ENCODE measurements at places on chromosomes 3 and 15.
A peak's percentile ranks its signal among the peaks of the same experiment; 100 is the strongest.

- no peak for DNase-seq
Measured at GRCh38 chr15:91380114-91380513, 280.1 kb downstream of the SV2B start.

- DNase-seq = no peak
Measured at GRCh38 chr3:188647237-188647636, 493.3 kb downstream of the LPP start.

DNA sequence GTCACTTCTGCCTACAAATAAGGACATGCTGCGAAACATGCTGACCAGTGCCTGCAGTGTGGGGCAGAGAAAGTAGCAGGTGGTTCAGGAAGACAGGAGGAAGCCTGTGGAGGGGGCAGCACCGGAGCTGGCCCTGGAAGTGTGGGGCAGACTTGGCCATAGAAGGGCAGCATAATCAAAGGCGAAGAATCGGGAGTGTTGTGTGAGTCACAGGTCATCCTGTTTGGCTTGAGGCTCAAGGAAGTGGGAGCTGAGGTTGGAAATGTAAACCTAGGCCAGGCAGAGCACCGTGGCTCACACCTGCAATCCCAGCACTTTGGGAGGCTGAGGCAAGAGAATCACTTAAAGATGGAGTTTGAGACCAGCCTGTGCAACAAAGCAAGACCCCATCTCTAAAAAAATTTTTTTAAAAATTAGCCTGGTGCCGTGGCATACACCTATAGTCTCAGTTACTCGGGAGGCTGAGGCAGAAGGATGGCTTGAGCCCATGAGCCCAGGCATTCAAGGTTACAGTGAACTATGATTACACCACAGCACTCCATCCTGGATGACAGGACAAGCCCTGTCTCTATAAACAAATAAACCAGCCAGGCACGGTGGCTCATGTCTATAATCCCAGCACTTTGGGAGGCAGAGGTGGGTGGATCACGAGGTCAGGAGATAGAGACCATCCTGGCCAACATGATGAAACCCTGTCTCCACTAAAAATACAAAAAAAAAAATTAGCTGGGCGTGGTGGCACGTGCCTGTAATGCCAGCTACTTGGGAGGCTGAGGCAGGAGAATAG, 54.0 kb downstream of the FAM43A start:
- no peak for DNase-seq

DNA sequence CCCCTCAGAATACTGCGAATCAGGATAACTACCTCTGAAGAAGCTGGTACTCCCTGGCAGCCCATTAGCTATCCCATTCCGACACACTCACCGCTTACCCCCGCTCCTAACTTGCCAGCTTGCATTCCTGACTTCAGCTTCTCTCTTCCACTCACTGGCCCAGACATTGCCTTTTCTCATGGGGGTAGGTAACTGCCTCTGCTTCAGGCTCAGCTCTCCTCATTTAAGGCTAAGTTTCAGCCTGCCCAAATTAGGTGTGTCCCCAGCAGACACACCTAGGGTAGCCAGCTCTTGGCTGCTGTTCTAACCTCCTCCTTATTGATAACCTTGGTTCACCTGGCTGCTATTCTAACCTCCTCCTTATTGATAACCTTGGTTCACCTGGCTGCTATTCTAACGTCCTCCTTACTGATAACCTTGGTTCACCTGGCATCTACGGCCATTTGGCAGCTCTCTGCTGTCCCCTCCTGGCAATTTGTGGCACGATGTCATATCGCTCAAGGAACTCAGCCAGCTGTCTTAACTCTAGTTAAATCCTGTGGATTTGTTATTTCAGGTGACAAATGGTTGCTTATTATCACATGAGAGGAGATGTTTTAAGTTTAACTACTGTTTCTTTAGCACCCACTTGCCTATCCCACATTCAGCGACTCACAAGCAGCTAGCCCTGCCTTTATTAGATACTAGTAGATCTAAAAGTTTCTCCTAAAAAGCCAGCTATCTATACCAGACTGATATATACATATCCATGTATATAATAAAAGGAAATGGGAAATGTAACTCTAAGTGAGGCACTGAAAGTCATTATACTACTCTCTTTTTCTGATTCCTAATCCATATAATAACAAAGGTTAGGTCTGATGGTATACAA, 106.5 kb upstream of the ACP3 start:
- DNase-seq = no peak

DNA sequence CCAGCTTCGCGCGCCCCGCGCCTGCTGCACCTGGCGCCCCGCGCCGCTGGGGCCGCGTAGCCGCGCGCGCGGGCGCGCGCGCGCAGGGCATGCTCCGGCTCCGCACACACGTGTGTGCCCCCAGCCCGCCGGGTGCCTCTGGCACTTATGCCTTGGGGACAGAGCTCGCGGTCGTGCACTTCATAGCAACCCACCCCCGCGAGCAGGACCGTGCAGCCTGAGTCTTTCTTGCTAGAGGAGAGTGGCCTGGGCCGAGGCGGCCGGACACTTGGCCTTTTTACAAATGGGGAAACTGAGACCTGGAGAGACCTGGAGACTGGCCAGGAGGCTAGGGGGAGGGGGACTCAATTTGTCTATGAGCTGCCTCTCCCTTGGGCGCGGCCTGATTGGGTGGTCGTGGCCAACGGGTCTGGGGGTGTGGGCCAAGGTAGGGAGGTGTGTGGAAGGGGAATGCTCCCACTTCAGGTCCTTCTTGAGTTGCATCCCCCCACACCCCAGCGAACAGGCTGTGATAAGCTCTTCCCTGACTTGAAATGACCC, 562 bp downstream of the NBEAL2 start:
- DNase-seq = no peak

DNA sequence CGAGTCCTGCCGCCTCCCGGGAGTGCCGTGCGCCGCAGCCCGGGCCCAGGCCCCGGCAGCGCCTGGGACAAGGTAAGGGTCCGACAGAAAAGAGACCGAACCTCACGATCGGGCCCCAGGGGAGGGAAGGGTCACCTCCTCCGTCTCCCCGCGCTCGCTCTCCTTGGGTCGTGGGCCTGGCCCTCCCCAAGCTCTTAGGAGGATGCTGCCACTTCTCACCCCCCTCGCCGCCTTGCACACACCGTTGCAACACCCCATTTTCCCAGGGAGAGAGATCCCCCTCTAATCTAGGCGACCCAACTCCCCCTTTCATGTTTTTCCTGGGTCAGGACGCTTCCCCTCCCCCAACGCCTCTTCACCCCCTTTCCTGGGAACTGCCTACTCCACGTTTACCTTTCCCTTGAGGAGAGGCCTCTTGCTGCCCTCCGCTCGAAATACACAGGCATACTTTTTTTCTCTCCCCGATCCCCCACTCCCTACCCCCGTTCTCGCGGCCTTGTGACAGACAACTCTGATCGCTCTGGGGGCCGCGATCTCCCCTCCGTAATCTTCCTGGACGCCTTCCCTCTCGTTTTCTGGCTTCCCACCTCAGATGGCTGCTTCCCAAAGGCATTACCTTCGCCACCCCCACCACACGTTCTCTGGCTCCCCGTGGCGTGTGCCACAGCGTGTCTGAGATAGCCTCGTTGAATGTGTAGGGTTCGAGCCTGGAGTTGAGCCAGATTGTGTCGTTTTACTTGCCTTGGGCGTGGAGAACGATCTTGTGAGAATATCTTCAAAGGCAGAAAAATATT, 688 bp downstream of the SETD5 start:
- peak; percentile 20 for DNase-seq

- no peak for DNase-seq
Measured at GRCh38 chr3:125140818-125141595, 71.5 kb downstream of the SLC12A8 start.

- DNase-seq = no peak
Measured at GRCh38 chr15:62845241-62846126, 197.1 kb upstream of the TPM1 start.

DNA sequence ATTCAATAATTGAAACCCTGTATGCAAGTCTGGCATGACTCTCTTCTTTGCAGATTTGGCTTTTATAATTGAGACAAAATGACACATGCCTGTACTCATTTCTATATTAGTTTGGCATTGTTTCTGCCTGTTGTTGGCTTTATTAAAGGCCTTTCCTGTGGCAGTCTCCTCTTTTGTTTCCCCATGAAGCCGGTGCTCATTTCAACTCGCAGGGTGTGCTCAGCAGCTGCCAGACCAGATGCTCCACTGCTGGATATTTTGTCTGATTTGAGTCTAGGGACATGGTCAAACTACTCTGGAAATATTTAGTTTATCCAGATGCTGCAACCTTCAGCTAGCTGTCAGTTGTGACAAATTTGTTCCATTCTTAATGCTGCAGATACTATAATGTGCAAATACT, 445.3 kb downstream of the NAALADL2 start:
- no peak for DNase-seq

DNA sequence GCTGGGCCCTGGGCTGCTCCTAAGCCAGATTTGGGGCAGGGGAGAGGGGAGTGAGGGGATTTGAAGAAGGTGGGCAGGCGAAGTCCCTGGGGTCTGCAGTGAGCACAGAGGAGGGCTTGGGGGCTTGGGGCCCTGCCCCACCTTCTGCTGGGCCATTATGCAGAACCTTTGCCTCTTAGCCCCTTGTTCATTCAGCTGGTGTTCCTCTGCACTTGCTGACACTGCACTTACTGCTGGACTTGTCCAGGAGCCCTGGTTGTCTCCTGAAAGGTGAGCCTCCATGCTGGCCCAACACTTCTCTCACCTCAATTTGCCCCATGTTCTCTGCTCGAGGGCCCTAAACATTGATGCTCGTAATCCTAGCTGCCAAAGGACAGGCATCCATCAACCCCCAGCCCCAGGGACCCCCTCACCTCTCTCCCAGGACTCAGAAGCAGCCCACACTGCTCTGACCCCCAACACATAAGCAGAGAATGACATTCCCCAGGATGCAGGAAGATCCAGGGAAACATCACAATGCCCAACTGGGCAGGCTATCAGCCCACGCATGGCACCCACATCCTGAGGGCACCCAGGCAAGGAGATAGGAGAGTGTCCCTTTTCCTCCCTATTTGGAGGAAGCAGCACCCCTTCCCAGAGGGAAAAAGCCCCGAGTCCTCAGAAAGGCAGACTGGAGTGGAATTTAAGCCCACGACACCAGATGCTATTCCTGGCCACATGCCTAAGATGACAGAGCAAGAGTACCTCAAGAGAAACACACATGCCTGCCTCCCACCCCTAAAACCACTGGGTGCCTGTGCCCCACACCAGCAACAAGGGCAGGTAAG, 76.8 kb downstream of the ADCY5 start:
- DNase-seq = no peak
